ENCODE measurements at places on chromosomes 5 and 9.

DNA sequence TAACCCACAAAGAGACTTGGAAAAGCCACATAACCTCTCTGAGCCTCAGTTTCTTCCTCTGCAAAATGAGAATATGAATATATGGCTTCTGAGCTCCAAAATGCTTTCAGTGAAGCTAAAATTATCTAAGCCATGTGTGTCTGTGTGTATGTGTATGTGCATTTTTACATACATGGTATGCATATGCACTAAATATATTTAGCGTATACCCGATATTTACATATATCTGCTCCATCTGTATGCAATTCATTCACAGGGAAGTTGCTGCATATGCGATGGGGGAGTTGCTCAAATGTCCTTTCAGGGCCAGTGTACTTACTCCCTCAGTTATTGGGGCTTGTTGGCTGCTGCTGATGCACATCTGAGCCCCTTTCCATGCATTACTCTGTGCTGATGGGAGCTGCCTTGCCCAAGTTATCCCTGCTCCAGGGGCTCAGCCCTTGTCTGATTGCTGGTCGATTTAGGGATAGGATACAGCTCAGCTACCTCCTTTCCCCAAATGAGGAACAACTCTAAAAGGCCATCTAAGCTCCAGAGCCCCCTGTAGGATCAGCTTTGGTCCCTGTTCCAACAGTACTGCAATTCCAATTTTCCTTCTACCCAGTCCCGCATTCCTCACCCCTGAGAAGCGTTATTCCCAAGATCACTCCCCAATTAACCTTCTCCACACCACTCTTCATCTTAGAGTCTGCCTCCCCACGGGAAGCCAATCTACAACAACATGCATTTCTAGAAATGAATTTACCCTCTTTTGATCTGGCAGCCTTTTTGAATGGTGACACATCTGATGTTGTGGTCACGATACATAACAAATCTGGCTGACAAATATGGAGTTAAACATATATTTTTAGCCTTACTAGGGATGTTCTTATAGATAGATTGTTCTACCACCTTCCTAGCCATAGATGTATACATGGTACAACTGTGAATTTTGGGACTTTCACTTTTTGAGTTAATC is 15.9 kb downstream of the RHOBTB3 start:
- no peak for DNase-seq

DNA sequence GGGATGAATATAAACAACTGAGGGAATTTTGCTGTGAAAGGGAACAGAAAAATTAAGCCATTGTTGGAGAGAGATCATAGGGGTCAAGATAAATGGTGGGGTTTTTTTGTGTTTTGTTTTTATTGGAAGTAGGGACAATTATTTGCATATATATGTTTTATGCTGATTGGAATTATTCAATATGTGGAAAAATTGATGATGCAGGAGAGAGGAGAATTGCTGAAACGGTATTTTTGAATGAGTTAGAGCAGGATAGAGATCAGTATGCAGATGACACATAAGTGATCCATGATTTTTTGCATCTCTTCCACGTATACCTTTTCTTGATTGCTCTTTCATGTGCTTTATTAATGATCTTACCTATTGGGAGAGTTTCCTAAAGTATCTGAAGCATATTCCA is 67.5 kb downstream of the NIPBL start:
- DNase-seq, result no peak

DNA sequence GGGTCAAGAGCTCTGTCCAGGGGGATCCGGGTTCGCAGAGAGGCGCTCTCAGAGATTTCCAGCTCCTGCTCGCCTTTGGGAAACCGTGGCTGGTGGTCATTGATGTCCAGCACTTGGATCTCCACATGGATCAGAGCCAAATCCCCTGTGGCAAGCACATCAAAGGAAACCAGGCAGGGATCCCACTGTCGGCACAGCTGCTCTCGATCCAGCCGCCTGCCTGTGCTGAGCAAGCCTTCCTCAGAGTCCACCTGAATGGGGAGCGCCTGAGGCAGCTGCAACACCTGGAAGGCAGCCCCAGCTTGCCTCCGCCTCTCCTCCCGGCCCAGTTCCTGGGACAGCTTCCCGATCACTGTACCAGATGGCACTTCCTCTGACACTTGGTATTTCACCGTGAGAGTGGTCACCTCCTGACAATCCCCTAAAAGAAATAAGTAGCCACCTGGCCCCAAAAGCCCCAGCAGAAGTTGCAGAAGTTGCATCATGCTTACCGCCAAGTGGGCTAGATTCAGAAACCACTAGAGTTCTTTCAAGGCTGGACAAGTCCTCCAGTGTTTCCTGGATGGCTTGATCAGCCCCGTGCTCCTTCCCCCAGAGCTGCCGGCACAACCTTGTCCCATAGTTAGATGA is 520 bp downstream of the PCDH12 start:
- peak; percentile 40 for DNase-seq

DNA sequence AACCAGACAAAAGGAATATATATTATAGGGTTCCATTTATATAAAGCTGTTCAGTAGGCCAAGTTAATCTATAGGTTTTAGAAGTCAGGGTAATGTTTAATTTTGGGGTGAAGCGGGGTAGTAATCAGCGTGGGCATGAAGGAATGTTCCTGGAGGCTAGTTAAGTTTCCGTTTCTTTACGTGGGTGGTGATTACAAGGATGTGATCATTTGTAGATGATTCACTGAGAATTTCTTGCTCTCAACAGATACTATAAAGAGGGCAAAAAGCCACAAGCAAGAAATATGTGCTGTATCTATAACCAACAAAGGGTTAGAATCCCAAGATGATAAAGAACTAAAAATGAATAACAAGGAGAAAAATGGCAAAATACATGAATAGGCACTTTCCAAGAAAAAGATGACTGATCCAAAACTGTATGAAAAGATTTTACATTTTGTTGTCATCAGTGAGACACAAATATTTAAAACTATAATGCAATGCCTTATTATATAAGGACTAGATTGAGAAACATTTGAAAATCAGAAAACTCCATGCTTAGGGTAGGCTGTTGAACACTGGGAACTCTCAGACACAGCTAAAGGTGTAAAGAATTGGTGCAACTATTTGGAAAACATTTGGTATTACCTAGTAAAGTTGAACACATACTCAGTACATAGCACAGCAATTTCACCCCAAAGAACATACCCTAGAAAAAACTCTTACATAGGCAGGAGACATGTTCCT is 224.3 kb upstream of the S1PR3 start:
- no peak for DNase-seq

DNA sequence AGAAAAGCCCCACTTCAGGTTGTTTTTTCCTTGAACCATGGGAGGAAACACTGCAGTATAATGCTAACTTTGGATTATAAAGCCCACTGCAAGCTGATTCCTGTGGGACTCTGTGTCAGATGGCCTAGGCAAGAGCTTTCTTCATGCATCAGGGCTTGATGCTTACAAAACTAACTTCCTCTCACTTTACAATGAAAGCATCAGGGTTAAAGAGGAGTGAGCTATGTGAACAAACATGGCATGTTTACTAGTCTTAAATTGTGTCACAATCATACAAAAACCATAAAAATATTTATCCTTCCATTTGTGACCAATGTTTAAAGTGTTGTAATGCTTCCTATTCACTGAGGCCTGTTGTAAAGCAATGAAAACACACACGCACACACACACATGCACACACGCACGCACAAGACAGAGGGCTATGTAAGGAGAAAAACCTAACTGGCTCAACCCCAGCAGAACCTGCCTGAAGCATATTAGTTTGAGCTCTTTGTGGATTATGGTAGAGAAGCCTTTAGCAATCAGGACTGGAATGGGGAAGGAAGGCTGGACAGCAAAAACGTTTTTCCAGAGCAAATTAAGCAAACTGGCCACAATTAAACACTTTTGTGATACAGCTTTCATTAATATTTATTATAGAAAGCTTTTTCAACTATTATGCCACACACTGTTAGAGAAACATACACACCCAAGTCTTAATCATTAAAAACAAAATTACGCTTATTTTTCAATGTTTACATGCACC is 122.2 kb downstream of the AUH start:
- DNase-seq, result no peak

GRCh38 chr5:111960476-111961215 is 203.7 kb upstream of the NREP start:
- no peak for DNase-seq

DNA sequence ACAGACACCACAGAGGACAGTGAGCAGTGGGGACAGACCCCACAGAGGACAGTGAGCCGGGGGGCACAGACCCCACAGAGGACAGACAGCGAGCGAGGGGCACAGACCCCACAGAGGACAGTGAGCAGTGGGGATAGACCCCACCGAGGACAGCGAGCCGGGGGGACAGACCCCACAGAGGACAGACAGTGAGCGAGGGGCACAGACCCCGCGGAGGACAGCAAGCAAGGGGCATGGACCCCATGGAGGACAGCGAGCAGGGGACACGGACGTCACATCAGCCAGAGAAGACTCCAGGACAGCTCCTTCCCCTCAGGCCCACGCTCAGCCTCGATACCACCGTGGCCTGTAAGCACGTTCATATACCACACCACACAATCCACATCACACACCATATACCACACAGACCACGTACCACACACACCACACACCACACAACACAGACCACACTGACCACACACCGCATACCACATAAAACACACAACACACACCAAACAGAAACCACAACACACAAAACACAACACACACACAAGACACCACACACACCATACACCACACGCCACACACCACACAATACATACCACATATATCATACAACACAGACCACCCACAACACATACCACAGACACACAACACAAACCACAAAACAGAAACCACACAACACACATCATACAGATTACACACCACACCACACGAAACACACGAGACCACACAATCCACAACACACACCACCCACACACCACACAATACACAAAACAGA is 5.2 kb upstream of the ZDHHC11 start:
- DNase-seq, result no peak

All from KBM-7 (cell line).